ENCODE measurements at places on chromosomes 3 and 15.

DNA sequence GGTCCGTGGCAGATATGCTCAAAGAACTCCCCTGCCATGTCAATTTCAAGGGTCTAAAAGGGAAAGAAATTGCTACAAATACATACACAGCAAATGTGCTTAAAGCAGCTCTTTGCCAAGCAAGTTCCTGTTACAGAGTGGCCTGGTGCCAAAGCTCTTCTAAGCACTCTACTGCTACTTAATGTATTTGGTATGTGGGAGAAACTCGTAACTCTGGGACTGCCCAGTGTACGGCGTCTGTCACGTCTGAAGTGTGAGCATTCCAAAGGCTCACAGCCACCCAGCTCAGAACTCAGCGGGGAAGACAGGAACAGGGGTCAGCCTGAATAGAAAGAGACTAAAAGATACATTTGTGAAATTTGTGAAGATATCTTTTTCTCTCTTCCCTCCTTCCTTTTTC lies 54.6 kb downstream of the RBMS3 start:
- DNase-seq, result peak; percentile 82

DNA sequence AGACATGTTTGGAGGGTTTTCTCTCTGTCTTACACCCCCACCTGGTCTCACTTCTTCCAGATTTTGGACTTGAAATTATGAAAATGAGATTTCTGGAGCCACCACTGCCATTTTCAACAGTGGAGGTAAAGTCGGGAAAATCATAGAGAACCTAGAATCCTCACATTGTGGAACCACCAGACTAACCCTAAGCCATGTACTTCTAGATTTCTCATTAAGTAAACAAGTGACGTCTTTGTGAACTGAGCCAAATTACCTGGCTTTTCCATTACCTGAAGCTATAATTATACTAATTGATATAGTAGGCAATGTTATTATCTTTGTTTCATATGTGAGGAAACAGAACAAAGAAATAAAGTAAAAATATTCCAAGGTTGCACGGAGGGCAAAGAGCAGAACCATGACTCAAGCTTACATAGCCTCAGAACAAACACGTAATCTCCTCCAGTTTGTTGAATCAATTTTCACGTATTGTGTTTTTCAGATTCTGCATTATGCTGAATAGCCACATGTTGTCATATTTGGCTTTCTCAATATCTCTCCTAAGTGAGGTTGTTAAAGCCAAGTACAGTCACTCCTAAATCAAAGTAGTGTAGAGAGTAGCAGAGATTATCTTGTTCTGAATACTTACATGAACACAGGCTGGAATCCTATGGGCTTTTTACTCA lies 101.3 kb upstream of the CMC1 start:
- no peak for DNase-seq

DNA sequence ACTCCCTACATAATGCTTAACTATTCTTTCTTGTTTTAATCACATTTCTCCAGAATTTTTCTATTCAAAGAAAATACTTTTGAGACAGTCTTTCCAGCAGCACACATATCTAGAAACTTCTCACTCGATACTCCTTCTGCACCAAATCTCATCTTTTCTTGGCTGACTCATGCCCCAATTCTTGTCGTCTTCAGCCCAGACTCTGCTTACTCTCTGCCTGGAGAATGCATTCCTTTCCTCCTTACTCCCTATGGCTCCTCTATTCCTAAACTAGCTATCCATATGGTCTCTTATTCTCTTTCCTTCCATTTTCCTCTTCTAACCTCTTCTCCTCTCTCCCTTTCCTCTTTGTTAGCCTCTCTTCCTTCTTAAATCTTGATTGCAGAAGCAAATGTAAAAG lies 158.7 kb downstream of the GBE1 start:
- no peak for DNase-seq

DNA sequence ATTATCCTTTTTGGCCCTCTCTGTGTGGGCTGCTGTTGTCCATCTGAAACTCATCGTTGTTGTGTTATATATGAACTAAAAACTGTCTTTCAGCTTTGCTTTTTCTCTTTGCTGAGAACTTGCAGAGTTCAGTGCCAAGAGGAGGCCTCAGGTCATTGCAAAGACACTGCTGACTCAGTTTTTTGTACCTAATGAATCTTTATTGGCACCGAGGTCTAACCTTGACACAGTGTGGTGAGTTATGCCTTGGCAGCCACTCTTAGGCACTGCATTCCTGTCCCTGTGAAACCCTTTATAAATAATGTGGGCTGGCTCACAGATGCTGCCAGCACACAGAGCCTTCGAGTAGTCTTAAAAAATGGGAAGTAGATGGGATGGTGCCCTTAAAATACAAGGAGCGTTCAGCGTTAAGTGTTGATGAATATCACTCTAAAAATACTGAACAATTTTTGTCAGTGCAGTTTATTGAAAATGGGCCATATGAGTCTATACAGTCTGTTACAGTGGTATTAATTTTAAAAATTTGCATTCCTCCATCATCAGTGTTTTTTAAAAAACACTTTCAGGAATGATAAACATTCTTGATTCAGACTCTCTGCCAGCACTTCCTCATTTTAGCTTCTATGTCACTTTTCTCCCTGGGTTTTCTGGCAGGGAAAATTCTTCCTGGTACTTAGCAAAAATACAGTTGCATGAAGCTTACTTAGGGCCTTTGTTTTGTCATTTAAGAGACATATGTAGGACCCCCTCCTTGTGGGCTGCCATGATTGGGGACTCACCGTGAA lies 234.1 kb downstream of the CACNA2D3 start:
- no peak for DNase-seq

GRCh38 chr15:65927545-65927944 lies 58.3 kb downstream of the RAB11A start:
- DNase-seq, result no peak

- DNase-seq, result no peak
Measured at GRCh38 chr3:41031401-41031800, 167.9 kb upstream of the CTNNB1 start.

- DNase-seq, result no peak
Measured at GRCh38 chr3:139561959-139562676, 22.6 kb upstream of the RBP1 start.
